Melanocyte of skin (primary cell): ENCODE measurements at places on chromosomes 12 and 14. TPM values are rescaled to one million over a fixed set of nuclear protein-coding genes. Genes with fewer than 3 reads are reported as not detected.

The IFI27 gene
- 103 and 2,734 TPM in 2 replicates for total RNA-seq

The EMC9 gene
- total RNA-seq, result 18.6 and 20.1 TPM in 2 replicates

The MGP gene
- total RNA-seq, result not detected in 2 replicates

The KLRB1 gene
- not detected in 2 replicates for total RNA-seq

The SLC25A21 gene
- 0.36 and 0.69 TPM in 2 replicates for total RNA-seq

The PLEKHD1 gene
- under 0.01 TPM in 1 of 2 replicates, not detected in the other for total RNA-seq
